ENCODE measurements at places on chromosomes 7 and 10.

GRCh38 chr7:36045326-36045725 lies 107.7 kb upstream of the EEPD1 start:
- DNase-seq = no peak

- peak; percentile 97 for DNase-seq
These were observed at the start of gene VGF for GRCh38 chr7:101165075-101165957. Gene VGF, minus strand, starts transcription at chr7:101165569. Its CDS starts 726 bp downstream, at chr7:101164843.

GRCh38 chr7:119703895-119704294 lies 569.1 kb upstream of the KCND2 start:
- DNase-seq = no peak

DNA sequence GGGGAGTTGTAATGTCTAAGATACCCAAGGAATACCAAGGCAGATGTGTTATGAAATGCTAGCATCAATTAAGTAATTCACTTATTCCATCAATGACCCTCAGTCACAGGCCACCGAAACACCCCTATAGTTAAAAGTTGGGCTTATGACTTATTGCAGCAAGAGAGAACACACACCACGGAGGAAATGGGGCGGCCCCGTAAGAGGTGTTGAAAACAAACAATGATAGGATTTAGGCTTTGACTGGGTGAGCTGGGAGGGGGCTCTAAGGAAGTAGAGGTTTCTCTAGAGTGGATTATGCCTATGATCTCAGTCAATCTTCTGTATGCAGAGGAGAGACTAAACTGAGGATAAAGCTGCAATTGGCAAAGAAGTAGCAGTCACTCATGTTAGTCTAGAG lies 45.4 kb upstream of the PRKCQ start:
- no peak for DNase-seq

- no peak for DNase-seq
These were observed 25.2 kb downstream of the ADAP1 start for GRCh38 chr7:929311-929711.

- no peak for DNase-seq
These were observed 48.6 kb upstream of the STRIP2 start for GRCh38 chr7:129385598-129385997.

- DNase-seq = no peak
These were observed 1.8 kb downstream of the PGAM2 start for GRCh38 chr7:44063547-44063893.

DNA sequence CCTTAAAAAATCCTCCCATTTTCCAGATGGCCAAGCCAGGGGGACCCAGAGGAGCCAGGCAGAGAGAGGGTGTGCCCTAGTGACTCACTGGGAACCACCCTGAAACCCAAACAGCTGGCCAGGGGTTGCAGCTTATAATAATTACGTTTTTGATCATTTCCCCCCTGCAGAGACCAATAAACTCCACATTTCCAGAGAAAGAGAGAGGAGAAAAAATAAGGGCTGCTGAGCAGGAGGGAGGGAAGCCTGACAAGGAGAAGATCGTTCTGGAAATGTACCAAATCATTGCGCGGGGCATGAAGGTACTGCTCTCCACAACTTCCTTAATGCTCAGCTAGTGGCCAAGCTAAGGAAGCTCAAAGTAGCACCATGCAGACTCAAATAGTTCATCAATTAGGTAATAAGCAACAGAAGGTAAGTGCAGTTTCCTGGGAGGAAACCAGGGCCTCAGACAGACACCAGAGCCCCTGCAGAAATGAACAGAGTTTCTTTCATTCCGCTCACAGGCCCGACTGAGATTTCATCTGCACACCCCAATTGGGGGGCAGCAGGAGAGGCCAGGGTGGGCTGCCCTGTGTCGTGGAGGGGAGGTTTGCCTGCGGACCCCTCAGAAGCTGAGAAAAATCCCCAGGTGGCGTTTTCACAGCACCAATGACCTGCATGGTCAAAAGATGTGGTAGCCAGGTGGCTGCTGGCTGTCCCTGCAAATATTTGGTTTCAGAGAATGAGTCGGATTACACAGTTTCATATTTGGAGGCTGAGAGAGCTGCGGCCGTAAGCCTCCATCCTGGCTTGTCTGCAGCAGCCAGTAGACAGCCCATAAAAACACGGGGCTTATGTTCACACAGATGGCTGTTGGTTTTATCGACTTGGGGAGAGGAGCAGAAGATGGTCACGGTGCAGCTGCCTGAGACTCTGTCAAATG lies 153.2 kb upstream of the LYZL2 start:
- DNase-seq = peak; percentile 39

GRCh38 chr7:105210721-105211205 lies 178.0 kb downstream of the SRPK2 start:
- DNase-seq = peak; percentile 66

GRCh38 chr7:137953043-137953664 lies 48.7 kb downstream of the CREB3L2 start:
- no peak for DNase-seq

DNA sequence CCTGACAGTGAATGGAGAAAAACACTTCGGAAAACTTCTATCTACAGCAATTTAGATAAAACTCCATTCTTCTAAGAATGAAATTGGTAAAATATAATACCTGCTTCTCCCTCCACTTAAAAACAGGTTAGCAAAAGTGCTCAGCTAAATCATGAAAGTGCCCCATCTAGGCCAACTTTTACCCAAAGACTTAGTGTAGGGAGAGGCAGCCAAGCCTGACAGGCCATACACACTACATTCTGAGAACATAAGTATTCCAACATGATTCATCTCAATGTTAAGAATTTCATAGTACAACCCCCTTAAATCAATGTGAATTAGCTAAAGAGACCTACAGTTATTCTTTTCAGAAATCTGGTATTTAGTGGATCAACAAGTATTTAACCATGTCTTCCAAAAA lies 7.2 kb downstream of the FAM3C start:
- no peak for DNase-seq

GRCh38 chr10:116915340-116915739 lies 66.0 kb downstream of the ENO4 start:
- no peak for DNase-seq

- DNase-seq = no peak
These were observed 44.0 kb downstream of the BICC1 start for GRCh38 chr10:58556516-58557165.

DNA sequence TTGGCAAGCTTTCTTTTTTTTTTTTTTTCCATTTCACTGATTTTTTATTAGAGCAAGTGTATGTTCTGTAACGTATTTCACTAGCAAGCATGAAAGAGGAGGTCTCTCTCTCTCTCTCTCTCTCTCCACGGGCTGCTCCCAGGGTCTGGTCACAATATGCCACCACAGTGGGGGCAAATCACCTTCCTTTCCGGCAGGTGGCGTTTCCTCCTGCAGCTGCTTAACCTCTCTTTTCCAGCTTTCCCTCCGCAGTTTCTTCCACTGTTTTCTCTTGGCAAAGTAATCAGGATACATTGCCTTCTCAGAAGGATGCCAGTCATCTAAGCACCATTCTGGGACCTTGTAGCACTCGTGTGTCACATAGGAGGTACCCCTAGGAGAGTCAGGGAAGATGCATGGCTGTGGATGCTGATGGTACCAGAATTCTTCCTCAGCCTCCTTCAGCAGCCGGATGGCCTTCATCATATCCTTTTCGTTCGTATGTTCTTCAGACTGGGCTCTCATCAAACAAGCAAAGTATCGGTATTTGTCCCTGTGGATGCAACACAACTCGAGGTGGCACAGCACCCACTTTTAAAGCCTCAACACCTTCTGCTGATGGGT lies 197.3 kb upstream of the PODXL start:
- DNase-seq = peak; percentile 12

DNA sequence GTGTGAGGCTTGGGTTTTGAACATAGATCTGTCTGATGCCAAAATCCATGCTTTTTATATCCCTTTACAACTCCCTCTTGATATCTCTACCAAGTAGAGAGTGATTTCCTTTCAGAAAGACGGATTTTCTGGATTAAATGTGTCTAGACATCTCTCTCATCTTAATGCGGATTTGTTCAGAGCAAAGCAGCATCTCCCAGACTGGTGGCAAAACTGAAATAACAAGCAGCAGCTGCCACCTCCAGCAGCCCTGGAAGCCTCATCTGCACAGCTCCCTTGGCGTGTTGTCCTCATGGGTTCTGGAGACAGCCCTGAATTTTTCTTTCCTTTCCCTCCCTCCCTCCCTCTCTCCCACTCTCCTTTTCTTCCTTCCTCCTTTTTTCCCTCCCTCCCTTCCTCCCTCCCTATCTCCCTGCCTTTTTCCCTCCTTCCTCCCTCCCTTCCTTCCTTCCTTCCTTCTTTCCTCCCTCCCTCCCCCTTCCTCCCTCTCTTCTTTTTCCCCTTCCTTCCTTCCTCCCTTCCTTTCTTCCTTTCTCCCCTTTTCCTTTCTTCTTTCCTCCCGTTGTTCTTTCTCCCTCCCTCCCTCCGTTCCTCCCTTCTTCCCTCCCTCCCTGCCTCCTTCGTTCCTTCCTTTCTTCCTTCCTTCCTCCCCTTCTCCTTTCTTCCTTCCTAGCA lies 639.9 kb downstream of the TYW1 start:
- DNase-seq = no peak

DNA sequence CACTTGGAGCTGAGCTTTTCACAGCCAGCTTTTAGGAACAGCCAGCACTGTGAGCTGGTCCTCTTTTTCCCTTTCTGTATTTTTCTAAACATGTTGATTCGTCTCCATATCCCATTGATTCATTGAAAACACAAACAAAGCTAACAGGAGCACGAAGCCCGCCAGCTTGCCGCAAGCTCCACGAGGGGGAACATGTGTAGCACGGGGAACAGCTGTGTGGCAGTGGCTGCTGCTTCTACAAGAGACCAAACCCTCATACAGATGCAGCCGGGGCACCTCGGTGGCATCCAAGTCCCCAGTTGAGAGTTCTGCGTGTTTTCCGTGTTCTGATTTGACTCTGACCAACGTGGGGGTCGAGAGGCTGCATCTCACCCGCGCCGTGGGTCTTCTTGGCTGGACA lies 80.8 kb upstream of the SH2B2 start:
- DNase-seq = no peak

GRCh38 chr10:102801496-102801895 lies 35.7 kb downstream of the CYP17A1 start:
- DNase-seq = no peak

DNA sequence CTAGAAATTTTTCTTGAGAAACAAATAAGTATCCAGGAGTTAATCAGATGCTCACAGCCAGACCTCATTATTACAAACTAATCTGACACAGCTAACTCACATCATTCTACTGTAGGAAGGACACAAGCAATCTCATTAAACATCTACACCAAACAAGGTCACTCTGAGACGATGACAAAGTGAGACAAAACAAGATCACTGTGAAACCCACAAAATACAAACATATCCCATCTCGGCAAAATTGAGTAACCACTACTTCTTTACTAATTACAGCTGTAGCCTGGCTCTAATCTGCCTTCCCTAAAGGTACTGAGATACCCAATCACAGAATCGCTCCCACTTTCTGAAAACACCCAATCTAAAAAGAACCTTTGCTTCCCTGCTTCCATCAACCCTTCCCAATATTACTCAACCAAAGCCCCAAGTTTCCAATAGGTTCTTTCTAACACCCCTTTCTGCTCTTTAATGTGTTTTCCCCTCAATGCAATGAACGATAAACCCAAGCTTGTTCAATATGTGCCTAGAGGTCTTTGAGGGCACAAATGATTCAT lies 26.9 kb downstream of the CCDC6 start:
- DNase-seq = no peak

DNA sequence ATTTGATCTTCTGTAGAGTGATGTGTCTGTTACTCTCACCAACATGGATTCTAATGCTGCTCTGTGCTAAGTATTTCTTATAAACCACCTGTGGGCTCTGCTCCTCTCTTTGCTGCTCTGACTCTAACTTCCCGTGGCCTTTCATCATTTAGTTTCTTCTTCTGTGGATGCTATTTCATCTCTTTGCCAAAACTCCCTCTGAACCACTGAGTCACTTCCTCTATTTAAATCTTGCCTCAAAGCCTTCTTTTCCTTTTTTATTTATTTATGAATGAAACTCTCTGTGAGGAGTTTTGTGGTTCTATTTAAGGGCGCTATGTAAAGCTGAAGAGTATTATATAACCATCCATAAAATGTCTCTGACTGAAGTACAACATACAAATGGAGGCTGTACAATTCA lies 538.5 kb downstream of the SUGCT start:
- DNase-seq = peak; percentile 4

GRCh38 chr10:122878799-122879338 lies 512 bp downstream of the FAM24B start:
- peak; percentile 42 for DNase-seq

GRCh38 chr10:48946332-48946731 lies 6.7 kb upstream of the LRRC18 start:
- no peak for DNase-seq

DNA sequence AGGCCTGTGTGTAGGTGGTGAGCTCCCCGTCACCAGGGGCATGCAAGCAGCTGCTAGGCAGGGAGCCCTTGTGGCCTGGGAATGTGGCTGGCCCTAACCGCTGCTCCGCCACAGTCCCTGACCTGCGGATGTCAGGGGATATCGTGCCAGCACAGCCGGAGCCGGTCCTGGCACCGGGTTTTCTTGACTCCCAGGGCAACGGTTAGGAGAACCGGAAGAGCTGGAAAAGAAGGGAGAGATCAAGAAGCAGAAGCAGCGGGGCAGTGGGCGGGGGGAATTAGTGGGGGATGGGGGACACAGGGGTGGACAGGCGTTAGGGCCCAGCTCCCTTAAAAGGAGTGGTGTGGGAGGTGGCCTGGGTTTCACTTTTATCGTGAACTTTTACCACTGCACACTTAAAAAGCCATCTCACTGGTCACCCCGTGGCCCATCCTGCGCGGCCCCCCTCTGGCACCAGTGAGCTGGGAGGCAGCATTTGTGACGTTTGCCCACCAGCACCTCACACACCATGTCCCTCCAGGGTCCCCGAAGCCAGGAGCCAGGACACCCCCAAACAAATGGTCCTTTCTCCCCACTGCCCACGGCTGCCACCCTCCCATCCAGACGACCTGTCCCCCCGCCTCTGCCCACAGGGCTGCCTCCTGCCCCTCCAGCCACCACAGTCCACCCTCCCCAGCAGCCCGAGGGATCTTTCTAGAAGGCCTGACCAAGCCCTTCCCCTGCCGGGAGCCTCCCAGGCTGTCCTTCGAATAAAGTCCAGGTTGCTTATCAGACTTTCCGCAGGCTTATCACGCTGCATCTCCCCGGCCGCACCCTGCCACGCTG lies 1.8 kb upstream of the MICALL2 start:
- DNase-seq = peak; percentile 91

DNA sequence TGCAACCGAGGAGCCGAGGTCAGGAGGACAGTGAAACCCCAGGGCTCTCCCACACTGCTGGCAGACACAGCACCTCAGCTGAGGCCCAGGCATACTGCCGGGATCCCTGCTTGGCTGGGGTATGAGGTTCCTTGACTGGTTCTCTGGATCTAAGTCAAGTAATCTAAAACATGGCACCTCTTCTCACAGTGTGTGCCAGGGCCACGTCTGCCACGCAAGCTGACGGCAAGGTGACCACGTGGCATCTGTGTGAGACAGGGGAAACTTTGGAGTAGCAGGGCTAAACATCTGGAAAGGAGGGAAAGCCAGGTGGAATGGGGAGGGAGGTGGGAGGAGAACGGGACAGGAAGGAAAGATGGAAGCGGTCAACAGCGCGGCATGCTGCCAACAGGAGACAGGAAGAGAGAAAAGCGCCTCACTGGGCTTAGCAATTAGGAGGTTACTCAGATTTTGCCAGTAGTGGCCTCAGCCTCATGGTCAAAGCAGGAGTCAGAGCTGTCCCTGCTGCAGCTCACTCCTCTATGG lies 103.7 kb downstream of the CXCL12 start:
- DNase-seq = no peak

All from hematopoietic multipotent progenitor cell treated with erythropoietin and hydrocortisone succinate and interleukin-3 and kit ligand, for 6 days (in vitro differentiated cells).